GM12892 (cell line): ENCODE measurements at places on chromosomes 16 and 17.

- DNase-seq: no peak
Measured at GRCh38 chr17:68973098-68973846, 18.1 kb upstream of the ABCA8 start.

DNA sequence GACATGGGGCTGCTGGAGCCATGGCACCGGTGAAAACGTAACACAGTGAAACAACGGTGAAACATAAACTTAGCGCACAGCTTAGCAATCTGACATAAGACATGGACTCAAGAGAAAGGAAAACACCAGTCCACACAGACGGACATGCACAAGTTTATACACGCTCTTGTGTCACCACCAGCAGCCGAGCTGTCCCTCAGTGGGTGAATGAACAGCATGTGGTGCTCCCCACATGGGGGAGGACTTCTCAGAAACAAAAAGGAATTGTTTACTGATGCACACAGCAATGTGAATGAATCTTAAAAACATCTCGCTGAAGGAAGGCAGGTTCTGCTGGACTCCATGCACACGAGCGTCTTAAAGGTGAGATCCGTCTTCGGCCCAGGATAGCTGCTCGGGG is 34.2 kb downstream of the KLHDC4 start:
- DNase-seq: no peak

GRCh38 chr16:4767872-4768548 is 1.0 kb upstream of the ZNF500 start:
- no peak for DNase-seq

GRCh38 chr16:24336491-24336890 is 80.4 kb downstream of the CACNG3 start:
- no peak for DNase-seq

- no peak for DNase-seq
Measured at GRCh38 chr16:81546781-81547180, 102.2 kb downstream of the CMIP start.

DNA sequence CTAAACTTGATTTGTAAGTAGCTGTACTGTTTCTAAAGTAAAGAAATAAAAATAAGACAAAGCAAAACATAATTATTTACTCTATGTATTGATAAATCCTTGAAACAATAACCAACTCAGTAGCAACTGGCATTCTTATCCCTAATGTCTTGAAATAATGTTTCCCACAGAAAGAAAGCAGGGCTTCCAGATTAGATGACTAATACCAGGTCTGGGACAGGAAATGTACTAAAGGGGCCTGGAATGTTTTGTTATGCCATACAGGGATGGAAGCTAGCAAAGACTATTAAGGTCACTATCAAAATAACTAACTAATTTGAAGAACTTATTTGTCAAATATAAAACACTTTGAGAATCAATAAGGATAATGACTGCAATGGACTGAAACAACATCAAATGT is 82.1 kb downstream of the CFDP1 start:
- DNase-seq: no peak

DNA sequence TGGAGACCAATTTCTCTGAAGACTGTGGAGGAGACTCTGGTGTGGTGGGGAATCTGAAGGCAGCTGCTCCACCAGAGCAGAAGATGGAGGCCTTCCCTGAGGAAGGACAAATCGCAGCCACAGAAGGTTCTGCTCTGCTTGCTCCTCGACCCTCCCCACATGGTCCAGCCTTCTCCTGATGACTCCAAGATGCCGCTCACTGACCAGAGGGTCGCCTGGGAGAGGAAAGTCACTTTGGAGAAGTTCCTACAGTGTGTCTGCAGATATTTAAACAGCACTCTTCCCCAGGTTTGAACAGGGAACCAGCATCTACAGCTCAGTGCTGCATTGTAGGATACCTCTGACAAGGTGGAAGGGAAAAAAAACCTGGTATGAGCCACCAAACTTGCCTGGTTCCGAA is 21.0 kb upstream of the SUPT4H1 start:
- DNase-seq: no peak

- no peak for DNase-seq
Measured at GRCh38 chr16:85988306-85988705, 89.3 kb downstream of the IRF8 start.

DNA sequence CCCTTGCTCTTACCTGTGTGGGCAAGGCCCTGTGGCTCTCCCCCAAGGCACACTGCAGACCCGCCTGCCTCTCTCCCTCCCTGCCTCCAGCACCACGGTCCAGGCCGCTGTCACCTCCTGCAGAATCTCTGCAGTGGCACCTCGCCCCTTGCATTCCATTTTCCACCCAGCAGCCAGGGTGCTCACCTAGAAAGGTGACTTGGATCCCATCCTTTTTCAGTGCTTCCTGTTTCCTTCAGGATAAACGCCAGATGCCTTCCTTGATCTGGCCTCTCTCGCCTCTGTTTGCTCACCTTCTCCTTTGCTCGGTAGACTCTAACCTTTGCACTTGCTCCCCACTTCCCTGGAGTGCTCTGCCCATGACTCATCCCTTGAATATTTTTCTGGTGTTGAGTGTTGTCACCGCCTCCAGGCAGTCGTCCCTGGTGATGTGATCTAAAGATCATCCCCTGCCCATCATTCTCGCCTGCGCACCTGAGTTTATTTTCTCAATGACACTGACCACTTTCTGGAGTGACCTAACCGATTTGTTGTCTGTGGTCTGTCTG is 79.2 kb upstream of the LGALS9 start:
- DNase-seq: no peak

- no peak for DNase-seq
Measured at GRCh38 chr17:40608061-40608581, 39.5 kb downstream of the SMARCE1 start.

DNA sequence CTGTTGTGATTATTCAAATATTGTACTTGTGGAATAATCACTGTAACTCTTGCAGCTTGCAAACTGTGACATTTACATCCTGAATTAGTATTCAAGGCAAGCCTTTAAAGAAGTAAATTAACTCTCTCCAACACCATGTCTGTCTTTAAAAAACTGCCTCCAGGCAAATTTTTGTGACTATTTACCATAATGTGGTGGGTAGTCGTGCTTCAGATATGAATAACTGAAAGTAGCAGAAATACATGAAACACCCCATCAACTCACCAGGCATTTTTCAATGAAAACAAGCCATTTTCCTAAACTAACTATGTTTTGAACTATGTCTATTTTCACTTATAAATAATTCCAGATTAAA is 217.4 kb upstream of the PSMD7 start:
- no peak for DNase-seq

GRCh38 chr16:9159839-9160550 is 68.6 kb downstream of the HAPSTR1 start:
- DNase-seq: peak; percentile 37
